Stimulated activated CD8-positive, alpha-beta memory T cell treated with anti-CD3 and anti-CD28 coated beads, Interleukin-4, amount 100 ng/mL, for 1 hour (primary cell): ENCODE measurements at places on chromosomes 11 and 22.

- DNase-seq = no peak
Observed at GRCh38 chr11:873706-874105, 31.1 kb downstream of the TSPAN4 start.

DNA sequence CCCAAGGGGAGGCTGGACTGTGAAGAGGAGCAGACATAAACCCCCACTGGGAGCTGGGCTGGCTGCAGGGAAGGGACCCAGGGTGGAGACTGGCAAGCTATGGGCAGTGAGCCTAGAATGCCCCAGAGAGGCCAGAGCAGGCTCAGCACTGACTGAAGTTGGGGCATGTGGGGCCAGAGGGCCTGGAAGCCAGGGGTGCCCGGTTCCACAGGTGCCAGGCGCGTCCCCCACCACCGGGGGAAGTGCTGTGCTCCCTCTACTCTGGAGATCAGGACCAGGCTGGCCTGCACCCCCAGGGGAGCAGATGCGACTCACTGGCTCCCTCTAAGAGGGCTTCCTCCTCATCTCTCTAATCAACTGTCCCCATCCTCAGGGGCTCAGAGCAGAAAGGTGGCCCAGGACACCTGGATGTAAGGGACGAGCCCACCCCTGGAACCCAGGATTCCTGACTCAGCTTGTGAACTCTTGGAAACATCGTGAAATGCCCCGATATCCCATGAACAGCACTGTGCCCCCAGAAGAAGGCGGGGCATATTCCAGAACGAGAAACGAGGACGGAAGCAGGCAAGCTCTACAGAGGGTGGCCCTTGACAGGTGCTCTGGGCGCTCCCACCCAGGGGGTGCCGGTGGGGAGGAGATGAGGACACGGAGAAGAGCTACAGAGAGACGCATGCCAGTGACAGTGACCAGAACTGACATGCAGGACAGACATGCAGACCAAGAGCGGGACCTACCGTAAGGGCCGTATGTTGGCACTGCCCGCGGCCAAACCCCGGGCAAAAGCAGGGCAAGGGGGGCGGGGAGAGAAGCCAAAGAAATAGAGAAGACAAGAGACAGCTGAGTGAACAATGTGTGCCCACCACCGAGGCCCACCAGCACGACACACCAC lies 20.4 kb downstream of the MAFF start:
- DNase-seq = no peak

GRCh38 chr22:20671409-20672081 lies 102.4 kb upstream of the SERPIND1 start:
- DNase-seq = no peak

- no peak for DNase-seq
Observed at GRCh38 chr11:110529043-110529442, 99.3 kb downstream of the FDX1 start.

GRCh38 chr11:120601536-120601935 lies 90.0 kb downstream of the GRIK4 start:
- no peak for DNase-seq

DNA sequence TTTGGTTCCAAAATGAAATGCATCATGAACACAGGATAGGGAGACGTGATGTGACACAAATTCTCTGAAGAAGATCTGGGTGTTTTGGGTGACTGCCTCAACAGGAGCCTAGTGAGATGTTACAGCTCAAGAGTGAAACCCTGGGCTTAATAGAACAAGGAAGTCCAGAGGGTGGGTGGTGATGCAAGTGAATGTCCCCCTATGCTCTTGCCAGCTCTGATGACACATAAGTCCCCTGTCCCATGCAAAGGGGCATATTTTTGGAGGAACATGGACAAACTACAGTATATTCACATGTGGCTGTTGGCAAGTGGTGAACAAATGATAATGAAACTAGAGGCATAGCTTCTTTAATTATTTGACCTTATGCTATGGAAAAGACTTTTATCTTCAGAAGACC lies 9.2 kb downstream of the CRTAM start:
- DNase-seq = no peak

- no peak for DNase-seq
Observed at GRCh38 chr22:28826921-28827320, 26.6 kb upstream of the XBP1 start.

DNA sequence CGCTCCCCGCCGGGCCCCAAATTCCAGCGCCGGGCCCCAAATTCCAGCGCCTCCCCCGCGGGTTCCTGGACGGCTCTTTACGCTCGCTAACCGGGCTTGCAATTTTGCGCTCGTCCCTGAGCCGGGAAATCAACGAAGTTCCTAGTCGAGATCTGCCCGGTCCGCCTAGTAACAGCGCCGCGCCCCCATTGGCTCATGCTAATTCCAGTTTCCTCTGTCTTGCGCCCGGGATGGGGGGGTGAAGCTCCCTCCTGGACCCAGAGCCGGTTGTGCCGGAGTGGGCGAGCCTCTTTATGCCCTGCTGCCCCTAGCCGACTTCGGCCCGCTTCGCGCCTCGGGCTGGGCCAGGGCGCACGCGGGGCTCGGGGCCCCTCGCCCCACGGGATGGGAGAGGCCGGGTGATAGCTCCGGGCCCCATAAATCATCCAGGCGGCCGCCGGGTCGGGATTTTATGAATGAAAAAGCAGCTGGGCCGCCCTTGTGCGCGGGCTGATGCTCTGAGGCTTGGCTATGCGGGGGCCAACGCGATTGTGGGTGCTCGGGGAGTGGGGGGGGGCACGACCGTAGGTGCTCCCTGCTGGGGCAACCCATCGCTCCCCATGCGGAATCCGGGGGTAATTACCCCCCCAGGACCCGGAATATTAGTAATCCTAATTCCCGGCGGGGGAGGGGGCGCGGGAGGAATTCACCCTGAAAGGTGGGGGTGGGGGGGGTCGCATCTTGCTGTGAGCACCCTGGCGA lies 1.8 kb upstream of the CCND1 start:
- DNase-seq = no peak

DNA sequence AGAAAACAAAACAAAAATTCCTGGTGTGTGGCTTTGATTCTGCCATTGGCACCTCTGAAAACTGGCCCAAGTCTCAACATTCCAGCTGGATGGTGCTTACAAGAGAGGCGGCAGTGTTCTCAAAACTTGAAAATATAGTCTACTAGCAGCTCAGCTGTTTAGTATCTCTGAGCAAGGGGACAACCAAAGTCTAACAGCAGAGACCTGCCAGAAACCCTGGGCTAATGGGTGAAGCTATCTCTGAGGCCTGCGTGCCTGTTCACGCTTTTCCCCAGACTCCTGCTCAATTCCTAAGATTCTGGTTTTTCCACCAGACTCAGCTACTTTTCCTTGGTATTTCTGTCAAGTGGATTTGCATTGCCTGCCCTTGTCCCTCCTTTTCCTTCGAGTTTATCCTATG lies 17.9 kb downstream of the TMEM218 start:
- DNase-seq = no peak

- DNase-seq = no peak
Observed at GRCh38 chr11:61611309-61611708, 30.4 kb upstream of the SYT7 start.

DNA sequence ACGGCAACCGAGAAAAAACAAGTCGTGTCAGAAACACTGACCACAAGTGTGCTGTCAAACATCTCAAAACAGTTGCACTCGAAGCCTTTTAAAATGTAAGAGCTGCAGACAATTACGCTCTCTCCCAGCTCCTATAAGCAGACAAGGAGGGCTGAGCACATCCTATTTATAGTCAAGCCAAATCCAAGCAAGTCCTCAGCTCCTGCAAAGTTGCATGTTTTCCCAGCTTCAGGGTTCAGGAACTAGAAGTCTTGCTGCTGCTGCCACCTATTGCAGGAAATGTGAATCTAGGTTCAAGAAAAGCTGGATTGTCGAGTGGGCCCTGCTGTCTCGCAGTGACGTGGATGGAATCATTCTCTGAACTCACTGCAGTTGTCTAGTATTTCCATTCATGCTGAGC lies 15.5 kb downstream of the EFCAB6 start:
- no peak for DNase-seq

GRCh38 chr22:50184004-50184901 lies 1.5 kb upstream of the TRABD start:
- no peak for DNase-seq

- DNase-seq = no peak
Observed at GRCh38 chr11:114762408-114762807, 84.1 kb downstream of the NXPE2 start.

GRCh38 chr22:46453006-46453828 lies 84.2 kb downstream of the CELSR1 start:
- DNase-seq = no peak
